ENCODE measurements at places on chromosomes 13 and 19.

GRCh38 chr13:50162567-50162966 lies 147.3 kb downstream of the KCNRG start:
- ATAC-seq: no peak

- ATAC-seq: no peak
These were observed 1607.0 kb downstream of the PCDH9 start for GRCh38 chr13:65623148-65623547.

GRCh38 chr19:35208121-35208520 lies 20.4 kb downstream of the FAM187B start:
- ATAC-seq: no peak

DNA sequence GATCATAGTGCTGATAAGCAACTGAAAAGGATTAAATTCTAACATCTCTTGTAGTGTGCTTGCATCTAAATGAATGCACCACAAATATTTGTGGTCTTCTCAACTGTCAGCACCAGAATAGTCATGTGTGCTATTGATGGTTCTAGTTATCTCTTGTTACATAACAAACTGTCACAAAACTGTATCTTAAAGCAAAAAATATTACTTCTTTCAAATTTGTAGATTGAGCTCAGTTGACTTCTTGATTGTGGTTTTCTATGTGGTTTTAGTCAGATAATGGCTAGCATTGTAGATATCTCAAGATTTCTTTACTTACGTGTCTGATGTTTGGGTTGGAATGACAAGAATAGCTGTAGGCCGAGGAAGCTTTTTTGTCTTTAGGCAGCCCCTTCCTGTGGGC lies 431.3 kb downstream of the SLITRK6 start:
- no peak for ATAC-seq

DNA sequence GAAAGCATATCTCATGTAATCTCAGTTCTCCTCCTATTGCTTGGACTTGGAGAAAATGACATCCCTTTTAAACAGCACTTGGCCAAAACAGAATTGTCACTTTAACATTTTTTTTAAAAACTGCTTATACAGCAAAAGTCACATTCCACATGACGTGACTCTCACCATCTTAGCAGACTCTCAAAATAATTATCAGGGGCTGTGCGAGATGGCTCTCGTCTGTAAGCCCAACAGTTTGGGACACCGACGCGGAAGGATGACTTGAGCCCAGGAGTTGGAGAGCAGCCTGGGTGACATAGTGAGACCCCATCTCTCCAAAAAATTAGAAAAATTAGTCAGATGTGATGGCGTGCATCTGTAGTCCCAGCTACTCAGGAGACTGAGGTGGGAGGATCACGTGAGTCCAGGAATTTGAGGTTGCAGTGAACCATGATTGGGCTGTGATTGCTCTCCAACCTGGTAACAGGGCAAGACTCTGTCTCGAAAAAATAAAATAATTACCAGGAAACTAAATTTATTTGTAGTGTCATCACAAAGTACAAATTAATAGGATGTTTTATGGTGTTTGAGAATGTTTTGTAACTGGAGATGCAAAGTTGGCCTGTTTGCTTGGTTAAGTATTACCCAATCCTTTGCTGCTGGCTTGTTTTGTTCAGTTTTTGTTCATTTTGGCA lies 8.8 kb downstream of the SAFB start:
- ATAC-seq: no peak

- ATAC-seq: no peak
These were observed 746.9 kb upstream of the PCDH9 start for GRCh38 chr13:67977066-67977465.

- no peak for ATAC-seq
These were observed 13.3 kb upstream of the LEUTX start for GRCh38 chr19:39765091-39766076.
